ENCODE measurements at places on chromosomes 1 and 21. TPM values are rescaled to one million over a fixed set of nuclear protein-coding genes. Genes with fewer than 3 reads are reported as not detected.

- DNase-seq = no peak
Measured at GRCh38 chr1:67630438-67631045, 54.5 kb upstream of the GADD45A start.

DNA sequence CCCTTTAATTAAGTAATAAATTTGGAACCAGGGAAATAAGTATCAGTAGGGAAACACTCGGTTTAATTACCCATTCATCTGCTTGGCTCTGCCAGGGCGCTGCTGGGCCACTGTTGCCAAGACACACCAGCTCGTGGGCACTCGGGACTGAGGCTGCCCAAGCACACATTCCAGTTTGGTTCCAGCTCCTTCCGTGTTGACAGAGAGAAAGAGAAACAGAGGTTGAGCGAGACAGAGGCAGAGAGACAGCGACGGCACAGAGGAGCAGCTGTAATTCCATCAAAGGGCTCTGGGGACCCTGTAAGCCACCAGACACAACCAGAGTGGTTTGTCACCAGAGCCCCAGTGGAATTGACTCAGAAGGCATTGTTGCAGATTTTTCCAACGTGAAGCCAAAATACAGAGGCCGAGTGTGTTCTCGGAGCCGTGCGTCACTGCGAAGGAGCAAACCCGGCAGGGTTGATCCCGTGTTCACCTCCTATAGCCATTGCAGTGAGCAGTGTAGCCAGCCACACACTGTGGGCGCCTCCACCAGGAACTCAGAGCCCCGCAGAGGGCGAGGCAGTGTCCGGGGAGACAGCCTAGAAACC lies 33.5 kb downstream of the SYF2 start:
- DNase-seq = no peak

DNA sequence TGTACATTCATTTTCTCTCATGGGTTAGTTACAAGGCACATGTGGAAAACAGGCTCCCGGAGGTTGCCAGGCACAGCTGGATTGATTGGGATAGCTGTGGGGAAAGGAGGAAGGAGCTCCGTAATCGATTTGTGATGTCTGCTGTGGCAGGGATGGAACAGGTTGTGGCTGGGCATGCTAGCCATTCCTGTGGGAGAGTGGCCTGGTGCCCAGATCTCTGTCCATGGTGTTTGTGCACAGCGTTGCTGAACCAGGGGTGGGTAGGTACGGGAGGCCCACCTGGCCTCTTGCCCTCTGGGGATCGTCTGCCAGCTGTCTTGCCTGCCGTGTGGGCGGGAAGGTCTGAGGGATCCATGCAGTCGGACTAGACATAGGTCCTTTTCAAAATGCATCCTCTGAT lies 302.8 kb upstream of the VAMP3 start:
- no peak for DNase-seq

DNA sequence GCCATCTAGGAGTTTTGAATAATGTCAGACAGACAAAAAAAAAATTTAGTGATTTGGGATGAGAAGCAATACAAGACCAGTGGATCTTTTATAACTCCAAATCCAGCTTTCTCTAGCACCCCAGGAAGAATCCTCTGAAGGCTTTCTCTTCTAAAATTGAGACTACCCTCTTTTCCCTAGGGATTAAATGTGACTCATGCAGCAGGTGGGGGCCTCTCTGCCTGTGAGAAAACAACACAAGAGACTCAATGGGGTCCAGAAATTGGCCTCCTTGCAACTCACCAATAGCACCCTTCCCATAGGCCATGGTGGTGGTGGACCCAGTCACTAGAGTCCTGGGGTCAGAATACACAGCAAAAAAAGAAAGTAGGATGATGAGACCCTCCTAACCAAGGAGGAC lies 120.3 kb upstream of the ATP1A1 start:
- no peak for DNase-seq

DNA sequence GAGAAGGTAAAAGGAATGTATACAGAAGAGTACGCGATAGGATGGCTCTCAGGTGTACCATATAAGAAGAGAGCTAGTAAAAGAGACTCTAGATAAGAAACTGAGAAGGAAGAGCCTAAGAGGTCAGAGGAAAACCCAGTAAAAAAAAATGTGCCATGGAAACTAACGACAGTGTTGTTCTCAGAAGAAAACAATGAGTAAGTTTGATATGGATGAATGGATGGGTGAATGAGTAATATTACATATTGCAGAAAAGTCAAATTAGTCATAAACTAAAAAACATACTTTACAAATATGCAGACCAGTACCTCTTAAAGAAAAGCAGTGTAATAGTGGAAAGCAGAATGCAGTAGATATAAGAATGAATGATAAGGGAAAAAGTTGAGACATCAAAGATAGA lies 316.2 kb downstream of the HMCN1 start:
- no peak for DNase-seq

Gene DIO1
- total RNA-seq = not detected

Gene HLCS
- total RNA-seq = 36.0 TPM
